NCI-H1436 treated with DMSO at 0.1 percent for 48 hours (cell line): ENCODE measurements at places on chromosomes 13 and 19.

- DNase-seq, result no peak
Measured at GRCh38 chr19:43470288-43470687, 4.9 kb upstream of the LYPD3 start.

DNA sequence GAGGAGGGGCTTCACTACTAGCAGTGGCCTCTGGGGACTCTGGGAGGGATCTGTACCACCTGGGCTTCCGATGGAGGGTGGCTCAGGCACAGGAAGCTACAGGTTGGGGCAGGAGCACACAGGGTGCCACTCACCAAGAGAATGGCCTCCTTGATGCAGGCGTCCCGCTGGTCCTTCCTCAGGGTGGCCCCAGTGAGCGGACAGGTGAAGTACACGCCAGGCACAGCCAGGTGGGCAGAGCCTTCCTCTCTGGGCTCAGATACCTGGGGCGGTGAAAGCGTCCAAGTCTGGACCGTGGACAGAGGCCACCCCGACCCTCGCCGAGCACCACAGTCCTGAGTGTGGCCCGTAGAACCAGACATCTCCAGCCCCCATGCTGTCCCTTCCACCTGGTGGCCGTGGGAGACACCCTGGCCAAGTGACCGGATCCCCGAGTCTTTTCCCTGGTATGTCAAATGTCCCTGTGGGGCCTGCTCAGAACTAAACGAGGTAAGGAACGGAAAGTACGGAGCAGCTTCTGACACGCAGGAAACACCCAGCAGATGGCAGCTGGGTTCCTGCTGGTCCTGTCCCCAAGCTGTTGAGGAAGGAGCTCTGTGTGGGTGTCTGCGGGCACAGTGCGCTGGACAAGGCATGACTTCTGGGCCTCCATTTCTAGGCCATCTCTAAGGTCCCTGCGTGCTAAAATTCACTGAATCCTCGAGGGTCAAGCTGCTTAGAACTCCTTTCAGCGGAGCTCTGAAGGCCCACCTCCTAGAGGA, 5.2 kb downstream of the UBXN6 start:
- DNase-seq, result no peak

- no peak for DNase-seq
Measured at GRCh38 chr13:46660416-46660815, 107.4 kb downstream of the LRCH1 start.

DNA sequence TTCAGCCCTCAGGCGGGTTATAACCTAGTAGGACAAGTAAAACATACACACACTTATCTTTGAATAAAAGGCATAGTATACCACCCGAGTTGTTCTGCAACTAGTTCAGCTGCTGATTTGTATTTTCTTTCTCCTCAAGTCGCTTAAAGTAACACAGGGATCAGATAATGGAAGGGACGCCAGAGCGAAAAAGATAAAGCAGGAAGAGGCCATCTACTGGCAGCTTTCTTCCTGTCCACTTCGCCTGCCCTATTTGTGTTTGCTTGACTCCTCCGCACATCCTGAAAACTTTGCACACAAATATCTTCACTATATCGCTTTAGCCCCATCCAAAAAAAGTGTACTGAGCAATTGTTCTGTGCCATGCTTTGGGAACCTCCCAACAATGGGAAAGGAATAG, 238.0 kb upstream of the SOX21 start:
- no peak for DNase-seq

DNA sequence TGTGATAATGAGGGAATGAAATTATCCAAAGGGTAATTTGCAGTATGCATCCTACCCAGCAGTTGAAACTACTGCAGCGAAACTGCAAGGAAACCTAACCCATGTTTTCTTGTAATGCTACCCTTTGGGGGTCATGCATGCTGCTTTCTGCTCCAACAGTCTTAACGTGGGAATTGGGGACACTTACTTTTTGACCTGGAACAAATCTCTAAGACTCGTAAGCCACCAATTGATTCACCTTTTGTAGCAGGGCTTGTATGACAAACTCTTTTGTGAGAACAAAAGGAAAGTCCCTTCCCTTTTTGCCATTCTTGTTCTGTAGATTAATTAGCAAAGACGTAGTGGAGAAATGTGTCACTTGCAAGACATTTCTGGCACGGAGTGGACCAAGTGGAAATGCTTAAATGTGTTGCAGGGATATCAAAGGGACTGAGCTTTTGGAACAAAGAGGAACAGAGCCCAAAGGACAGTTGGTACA, 27.4 kb downstream of the LRCH1 start:
- no peak for DNase-seq

DNA sequence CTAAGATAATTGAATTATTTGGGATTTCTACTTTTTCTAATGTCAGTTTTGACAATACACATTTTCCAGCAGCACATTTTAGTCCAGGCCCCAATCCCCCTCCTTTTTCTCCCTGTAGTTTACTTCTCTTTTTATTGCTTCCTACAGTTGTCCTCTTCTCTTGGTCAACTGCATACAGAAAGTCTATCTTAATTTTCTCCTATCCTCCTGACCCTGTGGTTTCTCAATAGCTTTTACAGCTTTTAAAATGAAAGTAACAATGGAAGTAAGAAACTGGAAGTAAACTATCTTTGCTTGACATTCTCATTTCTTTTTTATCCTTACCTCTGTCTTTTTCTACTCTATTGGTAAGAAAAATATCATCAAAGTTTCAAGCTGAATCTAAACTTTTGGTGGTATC, 106.5 kb upstream of the OXGR1 start:
- DNase-seq, result no peak

GRCh38 chr13:33678906-33679657, 138.9 kb upstream of the RFC3 start:
- DNase-seq, result no peak

DNA sequence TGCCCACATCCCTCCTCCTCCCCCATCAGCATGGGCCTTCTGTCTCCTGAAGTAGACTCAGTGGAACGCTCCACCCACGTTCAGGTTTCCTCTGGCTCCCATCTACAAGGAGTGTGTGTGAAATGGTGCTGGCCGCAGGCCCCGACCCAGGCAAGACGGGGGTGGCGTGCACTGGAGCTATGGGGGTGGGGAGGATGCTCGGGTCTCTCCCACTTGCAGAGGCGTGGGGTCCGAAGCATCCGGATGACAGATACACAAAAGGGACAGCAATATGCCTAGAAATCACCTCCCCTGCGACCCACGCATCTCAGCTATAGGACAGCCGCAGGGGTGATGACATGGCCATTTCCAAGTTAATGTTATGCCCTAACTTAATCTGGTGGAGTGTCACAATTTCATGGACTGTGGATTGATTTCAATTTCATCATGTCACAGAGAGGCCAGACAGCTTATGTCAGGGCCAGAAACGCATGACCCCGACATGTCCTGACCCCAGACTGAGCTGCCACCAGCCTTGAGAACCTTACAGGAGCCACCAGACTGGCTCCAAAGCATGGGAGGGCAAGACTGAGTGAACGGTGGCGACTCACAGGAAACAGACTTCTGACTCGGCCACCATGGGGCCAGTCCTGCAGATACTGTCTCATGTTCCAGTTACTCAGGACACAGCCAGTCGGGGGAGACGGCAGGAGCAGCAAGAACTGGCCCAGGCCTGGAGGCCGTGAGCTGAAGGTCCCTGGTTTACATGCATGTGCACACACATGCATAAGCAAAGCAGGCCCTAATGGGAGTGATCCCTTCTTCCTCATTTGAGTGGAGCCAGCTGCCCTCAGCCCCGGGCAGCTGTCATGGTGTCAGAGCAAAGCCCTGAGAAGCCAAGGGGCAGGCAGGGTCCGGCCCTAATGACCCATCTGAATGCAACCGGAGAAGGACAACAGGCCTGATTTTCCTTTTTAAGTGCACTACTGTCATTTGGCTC, 82.2 kb downstream of the SLC7A1 start:
- no peak for DNase-seq

- DNase-seq, result no peak
Measured at GRCh38 chr19:18842166-18842565, 10.4 kb downstream of the UPF1 start.

- no peak for DNase-seq
Measured at GRCh38 chr13:92459306-92459705, 767.3 kb upstream of the GPC6 start.

GRCh38 chr19:38727306-38727867, 16.9 kb downstream of the CAPN12 start:
- DNase-seq, result no peak

GRCh38 chr19:17797424-17798201, 2.7 kb downstream of the B3GNT3 start:
- DNase-seq, result no peak

DNA sequence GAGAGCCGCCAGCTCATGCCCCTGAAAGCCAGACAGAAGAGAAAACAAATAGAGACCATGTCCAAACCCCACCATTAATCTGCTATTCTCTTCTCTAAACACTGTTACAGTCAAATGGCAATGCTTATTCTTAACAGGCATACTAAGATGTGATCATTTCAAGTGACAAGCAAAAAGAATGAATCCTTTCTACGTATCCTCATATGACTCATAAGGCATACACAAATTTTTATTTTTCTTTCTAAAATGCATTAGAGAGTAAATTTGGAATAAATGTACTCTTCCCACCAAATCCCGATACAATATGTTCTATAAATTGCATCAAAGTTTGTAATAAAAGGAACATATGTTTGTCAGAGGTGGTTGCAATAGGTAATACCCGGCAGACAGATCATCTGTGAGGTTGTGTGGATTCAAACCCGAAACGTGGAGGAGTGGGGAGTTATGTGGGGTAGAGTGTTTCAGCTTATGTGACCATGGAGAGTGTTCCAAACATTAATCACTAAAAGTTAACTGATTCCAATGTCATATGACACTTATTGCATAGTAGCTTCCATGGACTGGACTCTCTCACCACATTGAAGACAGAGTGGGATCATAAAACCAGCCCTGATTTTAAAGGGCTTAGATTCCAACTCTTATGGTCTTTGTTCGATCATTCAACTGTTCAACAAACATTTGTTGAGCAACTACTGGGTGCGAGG, 213.1 kb downstream of the DCLK1 start:
- no peak for DNase-seq

- DNase-seq, result no peak
Measured at GRCh38 chr13:108595436-108596274, 33.8 kb upstream of the MYO16 start.

GRCh38 chr13:51328488-51328887, 11.0 kb upstream of the SERPINE3 start:
- DNase-seq, result no peak

- DNase-seq, result no peak
Measured at GRCh38 chr13:114108141-114108761, 24.2 kb downstream of the RASA3 start.
